Motor neuron (in vitro differentiated cells): ENCODE measurements at places on chromosomes 2 and 18. TPM values are rescaled to one million over a fixed set of nuclear protein-coding genes. Genes with fewer than 3 reads are reported as not detected.

The DCDC2C gene
- total RNA-seq: not detected in 2 replicates

GRCh38 chr2:29080886-29081743, 6.8 kb upstream of the PCARE start:
- no peak for ATAC-seq

The ASXL3 gene
- total RNA-seq: 0.31 and 2.3 TPM in 2 replicates

DNA sequence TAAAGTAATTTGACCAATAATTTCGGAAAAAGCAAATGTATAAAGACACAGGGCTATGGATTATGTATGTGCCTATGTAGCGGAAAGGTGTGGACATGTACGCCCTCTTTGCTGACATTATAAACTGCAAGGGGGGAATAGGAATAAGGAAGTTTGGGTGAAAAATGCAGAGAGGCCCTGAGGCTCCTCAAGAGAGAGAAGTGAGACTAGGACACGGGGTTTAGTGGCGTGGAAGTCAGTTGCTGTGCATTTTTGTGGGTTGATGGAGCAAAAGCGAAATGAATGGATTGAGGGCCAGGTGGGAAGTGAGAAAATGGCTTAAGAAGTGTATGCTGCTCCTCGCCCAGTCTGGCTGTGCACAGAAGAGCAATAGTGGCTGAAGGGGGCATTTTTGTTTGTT, 96.2 kb upstream of the B3GNT7 start:
- no peak for ATAC-seq

The INPP5D gene
- total RNA-seq: 3.1 and 4.1 TPM in 2 replicates

DNA sequence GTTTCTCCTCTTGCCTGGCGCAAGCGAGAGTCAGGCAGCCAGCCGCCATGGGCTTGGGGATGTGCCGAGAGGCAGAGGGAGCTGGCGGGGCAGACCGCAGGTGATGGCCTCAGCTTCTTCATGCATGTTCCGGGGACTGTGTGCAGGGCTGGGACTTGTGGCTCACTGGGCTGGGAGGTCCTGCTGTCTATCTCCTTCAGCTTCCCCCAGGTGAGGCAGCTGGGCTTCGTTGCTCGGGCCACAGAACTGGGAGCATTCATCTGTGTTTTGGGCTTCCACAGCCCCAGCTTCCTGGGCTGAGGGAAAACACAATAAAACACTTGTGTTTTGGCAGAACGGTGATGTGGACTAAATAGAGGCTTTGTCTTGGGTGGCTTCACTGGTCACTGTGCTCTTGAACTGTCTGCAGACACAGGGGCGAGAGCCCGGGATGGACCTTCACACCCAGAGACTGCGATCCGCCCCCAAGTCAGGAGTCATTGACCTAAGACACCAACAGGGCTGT, 93.5 kb downstream of the DYSF start:
- ATAC-seq: no peak

The TMX3 gene
- total RNA-seq: 89.5 and 91.6 TPM in 2 replicates

- no peak for ATAC-seq
Measured at GRCh38 chr2:21040468-21041377, 3.1 kb downstream of the APOB start.

DNA sequence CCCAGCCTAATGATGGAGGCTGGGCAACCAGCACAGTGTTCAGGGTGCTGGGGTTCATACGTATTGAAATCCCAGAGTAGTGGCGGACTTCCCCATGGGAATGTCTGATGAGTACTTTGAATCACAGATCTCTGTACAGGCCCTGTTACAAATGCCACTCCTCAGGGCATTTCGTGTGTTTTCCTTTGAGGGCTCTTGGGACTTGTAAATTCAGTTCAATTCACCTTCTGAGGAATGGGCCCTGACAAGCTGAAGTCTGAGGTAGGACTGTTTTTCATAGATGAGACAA, 288 bp upstream of the RDH14 start:
- no peak for ATAC-seq

DNA sequence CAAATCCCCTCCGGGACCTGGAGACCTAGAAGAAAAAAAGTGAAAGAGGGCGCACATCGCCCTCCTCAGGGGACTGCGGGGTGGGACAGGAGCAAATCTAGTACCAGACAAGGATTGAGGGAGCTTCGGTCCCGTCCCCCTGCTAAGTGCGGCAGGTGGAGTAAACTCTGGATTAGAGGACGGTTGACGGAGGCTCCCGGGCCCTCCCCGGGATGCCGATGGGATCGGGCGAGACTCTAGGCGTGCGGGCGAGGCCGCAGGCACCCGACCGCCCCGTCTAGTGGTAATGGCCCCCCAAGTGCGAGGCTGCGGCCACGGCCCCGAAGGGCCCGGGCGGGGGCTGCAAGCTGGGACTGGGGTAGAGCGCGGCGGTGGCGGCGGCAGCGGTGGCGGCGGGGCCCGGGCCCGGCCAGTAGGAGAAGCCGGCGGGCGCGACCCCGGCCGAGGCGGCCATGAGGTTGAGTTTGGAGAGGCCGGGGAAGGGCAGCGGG, 3.5 kb downstream of the FEV start:
- peak; percentile 1 for ATAC-seq

The DSG4 gene
- 0.07 TPM in 1 of 2 replicates, not detected in the other for total RNA-seq

The ZNF521 gene
- total RNA-seq: 2.6 and 12.2 TPM in 2 replicates

- ATAC-seq: no peak
Measured at GRCh38 chr2:190119257-190119656, 56.7 kb upstream of the MSTN start.

GRCh38 chr2:120555092-120555491, 180.6 kb upstream of the GLI2 start:
- ATAC-seq: no peak

GRCh38 chr18:13570856-13571495, 155.4 kb downstream of the FAM210A start:
- ATAC-seq: no peak

- no peak for ATAC-seq
Measured at GRCh38 chr2:101435001-101435862, 39.7 kb downstream of the RFX8 start.
